ENCODE measurements at places on chromosomes 12 and 14.

DNA sequence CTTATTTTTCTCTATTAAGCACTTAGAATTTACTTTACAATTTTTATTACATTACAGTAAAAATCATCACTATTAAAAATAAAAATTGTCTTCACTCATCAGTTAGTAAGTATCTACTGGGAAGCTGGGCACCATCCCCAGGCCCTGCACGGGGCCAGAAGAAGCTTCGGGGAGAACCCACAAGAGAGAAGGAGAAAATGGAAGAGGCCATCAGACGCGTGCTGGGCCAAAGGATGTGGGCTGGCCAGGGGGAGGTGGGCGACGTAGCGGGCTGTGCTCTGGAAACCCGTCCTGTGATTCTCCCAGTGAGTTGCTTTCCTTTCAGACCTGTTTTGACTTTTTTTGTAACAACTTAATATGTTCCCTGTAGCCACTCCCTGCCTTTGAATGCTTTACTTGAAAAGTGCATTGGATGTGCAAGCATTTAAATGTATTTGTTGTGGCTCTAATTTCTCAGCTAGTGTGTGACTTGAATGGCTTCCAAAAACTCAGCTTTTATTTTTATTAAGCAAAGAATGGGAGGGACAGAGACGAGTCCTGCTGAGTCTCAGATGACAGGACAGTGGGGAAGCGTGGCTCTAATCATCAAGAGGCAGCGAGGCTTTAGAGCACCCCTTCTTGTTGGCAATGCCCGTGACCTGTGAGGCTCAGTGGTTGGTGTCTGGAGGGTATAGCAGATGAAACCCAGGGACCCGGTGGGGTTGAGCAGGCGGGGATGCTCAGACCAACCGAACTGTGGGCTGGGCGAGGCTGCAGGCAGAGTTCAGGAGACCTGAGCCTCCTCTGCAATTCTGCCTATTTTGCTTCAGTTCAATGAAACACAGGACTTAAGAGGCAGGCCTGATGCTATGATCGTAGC, 38.8 kb downstream of the SYNE3 start:
- DNase-seq = no peak

- no peak for DNase-seq
Observed at GRCh38 chr14:69432364-69432763, 33.9 kb downstream of the SLC39A9 start.

DNA sequence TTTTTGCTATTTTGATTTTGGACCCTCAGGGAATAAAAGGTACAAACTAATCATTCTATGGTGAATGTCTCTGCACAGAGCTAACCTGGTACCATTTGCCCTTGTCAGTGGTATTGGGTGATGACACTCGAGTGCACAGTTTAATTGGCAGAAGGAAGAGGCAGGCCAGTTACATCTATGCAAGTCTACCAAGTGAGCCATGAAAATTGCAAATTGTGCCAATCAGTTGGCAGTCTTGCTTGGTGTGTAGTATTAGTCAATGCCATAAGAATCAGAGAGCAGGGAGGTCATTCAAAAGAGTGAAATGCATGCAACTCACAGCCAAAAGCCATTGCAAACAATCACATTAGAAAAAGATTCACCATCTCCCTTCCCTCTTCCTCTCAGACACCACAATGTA, 479.6 kb downstream of the ADAMTS20 start:
- DNase-seq = no peak

DNA sequence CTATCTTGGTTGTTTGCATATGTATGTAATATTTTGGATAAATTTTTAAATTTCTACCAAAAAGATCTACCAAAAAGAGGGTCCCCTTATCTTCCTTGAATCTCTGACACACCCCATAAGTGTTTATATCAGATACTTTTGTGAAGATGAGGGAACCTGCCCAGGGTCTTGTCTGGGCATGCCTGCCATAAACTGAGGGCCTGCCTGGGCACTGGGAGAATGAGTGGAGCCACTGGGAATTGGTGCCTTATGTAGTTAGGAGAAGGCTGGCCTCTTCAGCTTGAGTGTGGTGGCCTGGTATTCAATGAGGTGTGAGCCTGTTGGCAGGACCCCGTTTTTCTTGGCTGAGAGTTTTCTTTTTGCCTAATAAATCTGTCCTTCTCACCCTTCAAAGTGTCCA, 46.5 kb downstream of the OR9K2 start:
- no peak for DNase-seq

- no peak for DNase-seq
Observed at GRCh38 chr14:43795600-43796228, 711.4 kb downstream of the FSCB start.

GRCh38 chr12:124608450-124608870, 41.0 kb upstream of the NCOR2 start:
- DNase-seq = no peak

DNA sequence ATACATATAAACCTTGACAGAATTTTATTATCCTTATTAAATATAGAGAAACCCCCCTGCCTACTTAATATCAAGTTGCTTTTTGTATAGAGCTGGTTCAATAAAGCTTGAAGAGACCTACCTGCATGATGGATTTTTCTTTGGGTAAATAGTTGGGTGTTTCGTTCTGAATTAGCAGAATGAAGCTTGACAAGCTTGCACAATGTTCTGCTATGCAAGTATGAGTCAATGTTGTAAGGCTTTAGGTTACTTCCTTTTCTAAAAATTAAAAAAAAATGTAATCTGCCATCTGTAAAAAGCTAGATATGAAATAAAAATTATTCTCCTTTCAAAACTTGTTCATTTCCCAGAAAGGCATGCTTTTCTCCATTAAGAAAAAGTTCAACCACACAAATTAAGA, 1662.6 kb upstream of the SEL1L start:
- DNase-seq = no peak

- DNase-seq = no peak
Observed at GRCh38 chr14:95953111-95953724, 76.6 kb downstream of the TUNAR start.

DNA sequence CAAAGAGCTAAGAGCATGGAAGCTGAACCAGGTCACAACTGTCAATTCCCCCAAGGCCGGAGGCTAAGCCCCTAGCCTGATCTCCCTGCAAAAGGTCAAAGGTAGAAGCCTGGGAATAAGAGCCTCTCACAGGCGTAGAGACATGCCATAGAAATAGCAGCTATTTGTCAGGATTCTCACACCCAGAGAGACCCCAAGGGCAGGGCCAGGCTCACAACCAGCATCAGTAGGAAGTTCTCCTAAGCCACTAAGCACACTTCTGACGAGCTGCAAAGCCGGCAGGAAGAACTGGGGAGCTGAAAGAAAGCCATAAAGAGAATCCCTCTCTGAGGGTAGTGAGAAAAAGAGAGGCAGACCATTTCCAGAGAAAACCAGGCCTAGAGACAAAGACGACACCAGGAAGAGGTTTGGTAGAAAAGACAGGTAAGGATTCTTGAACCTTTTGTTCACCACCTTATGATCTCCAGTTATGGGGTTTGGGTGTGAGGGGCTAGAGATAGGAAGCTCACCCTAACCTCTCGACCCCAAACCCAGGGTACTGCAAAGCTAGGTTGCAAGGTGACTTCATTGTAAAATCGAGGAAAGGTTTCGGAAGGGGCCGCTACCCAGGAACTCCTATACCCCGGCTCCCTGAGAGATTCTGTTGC, 1.0 kb downstream of the SMARCC2 start:
- DNase-seq = no peak

GRCh38 chr14:80926397-80927082, 15.0 kb downstream of the CEP128 start:
- no peak for DNase-seq

GRCh38 chr14:96635850-96636249, 133.7 kb downstream of the PAPOLA start:
- no peak for DNase-seq

DNA sequence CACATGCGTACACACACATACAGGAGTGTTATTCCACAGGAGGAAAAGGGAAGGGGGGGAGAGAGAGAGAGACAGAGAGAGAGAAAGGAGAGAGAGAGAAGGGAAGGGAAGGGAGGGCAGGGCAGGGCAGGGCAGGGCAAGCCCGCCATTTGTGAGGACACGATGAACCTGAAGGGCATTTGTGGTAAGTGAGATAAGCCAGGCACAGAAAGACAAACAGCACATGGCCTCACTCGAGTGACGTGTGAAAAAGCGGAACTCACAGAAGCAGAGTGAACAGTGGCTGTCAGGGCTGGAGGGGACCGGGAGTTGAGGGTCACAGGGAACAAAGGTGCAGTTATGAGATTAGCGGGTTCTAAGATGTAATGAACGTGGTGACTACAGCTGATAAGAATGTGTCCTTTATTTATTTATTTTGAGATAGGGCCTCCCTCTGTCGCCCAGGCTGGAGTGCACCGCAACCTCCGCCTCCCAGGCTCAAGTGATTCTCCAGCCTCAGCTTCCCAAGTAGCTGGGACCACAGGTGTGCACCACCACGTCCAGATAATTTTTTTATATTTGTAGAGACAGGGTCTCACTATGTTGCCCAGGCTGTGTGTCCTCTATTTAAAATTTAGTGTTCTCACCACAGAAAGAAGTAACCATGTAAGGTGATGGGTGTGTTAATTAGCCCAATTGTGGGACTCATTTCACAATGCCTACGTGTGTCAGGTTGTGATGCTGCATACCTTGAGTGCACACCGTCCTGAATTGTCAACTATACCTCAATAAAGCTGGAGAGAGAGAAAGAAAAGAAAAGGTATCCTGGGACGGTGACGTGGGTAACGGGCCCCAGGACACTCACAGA, 18.7 kb upstream of the FBRSL1 start:
- no peak for DNase-seq

- DNase-seq = no peak
Observed at GRCh38 chr12:26808766-26809476, 24.1 kb downstream of the ITPR2 start.

DNA sequence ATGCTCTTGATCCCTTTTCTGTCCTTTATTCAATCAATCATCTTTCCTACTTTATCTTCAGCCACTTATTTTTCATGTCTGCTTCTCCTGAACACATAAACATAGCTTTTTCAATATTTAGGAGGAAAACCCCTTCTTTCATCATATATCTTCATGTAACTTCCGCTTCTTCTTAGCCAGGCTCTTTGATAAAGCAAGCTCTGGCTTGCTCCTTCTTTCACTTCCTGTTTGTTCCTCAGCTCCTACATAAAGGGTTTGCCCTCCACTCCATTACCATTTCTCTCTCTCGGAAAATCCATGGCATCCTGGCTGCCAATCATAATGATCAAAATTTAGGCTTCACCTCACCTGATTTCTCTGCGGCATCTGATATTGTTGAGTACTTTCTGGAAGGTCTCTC, 33.7 kb upstream of the HELB start:
- DNase-seq = no peak

- no peak for DNase-seq
Observed at GRCh38 chr14:69013943-69014782, 35.1 kb upstream of the ACTN1 start.

DNA sequence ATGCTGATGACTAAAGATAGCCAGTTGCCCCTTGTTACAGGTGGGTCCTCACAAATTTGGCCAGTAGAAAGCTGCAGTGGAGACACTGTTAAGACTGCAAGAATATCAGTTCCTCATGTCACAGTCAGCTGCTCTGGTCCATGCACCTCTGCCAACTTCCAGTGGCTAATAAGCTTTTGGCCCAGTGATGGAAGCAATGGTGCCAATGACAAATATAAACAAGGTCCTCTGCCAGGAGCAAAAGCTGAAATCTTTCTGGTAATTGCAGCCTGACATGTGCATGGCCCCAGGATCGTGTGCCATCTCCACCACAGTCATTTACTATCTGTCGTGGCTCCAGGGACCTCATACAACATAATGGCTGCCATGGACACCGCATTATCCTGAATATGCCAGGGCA, 85.4 kb upstream of the TMEM260 start:
- no peak for DNase-seq

DNA sequence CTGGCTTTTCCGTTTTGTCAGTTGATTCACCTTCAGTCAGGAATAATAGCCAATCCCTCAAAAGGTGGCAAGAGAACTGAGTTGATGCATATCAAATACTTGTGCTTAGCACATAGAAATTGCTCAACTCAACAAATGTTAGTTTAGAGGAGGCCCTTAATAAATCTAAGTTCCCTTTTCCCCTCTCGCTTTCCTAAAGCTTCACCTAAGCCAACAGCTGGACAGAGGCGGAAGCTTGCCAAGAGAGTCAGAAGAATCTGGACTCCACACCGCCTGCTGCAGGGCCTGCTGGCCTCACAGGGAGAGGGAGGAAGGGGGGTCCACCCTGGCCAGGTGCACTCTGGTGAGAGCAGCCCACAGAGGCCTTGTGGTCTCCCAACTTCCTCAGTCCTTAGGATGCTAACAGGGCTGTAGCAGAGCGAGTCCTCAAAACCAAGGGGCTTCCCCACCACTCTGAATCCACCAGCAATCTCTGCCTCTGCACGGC, 213.1 kb downstream of the CHST11 start:
- peak; percentile 55 for DNase-seq

DNA sequence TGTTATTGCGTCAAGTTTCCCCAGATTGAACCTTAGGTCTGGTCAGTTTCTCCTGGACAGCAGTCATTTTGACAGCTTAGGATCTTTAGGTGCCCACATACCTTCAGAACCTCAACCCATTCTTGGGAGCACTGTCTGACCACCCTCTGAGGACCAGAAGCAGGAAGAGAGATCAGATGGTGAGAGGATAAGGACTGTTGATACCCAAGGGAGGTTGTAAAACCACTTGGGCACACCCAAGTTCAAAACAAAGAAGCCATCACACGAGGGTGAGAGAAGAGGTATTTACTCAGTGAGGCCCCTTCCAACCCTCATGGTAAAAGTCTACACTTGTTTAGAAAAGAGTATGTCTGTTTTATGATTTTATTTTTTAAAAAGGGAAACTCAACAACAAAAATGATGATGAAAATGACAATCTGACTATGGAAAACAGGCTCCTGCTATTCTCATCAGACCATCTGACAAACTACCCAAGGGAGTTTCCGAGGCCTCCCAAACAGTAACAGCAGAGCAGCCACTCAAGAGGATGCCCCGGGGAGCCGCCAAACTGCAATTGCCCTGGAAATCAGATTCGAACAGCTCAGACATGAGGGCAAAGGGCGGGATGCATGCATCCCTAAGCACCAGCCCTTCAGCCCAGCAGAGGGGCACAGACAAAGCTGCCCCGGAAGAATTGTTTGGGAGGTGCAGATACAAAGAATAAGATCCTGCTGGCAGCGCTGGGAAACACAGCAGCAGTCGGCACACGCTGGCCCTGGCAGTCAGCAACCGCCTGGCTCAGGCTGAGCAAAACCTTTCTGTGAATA, 162.6 kb upstream of the PLEKHG7 start:
- no peak for DNase-seq

DNA sequence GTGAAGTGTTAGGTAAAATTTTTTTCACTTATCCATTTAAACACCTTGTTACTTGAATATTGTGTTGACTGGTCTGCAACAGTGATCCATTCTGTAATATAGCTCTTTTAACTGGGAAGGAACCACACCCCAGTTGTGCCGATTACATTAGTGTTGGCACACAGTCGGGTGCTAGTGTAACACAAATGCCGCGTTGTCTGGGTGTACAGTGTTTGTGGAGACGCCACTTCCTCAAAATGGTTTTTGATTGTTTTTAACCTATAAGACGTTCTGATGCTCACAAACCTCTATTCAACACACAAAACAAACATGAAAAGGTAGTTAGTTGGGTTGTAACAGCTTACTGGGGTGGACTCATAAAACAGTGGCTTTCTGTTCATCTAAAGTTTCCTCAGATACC, 48.0 kb upstream of the TRAF3 start:
- no peak for DNase-seq
